H9 (cell line): ENCODE measurements at places on chromosomes 7 and 10. TPM values are rescaled to one million over a fixed set of nuclear protein-coding genes. Genes with fewer than 3 reads are reported as not detected.

DNA sequence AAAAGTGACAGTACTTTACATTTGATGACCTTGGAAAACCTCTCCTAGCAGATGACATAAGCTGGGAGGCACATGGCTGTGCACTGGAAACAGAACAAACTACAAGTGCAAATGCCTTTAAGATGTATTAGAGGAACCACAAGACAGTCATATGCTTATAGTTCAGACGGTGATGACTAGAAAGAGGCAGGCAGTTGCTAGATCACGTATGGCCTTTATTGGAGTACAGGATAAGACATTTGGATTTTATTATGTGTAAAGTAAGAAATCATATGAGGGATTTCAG, 290.0 kb downstream of the SORCS1 start:
- DNase-seq: no peak

DNA sequence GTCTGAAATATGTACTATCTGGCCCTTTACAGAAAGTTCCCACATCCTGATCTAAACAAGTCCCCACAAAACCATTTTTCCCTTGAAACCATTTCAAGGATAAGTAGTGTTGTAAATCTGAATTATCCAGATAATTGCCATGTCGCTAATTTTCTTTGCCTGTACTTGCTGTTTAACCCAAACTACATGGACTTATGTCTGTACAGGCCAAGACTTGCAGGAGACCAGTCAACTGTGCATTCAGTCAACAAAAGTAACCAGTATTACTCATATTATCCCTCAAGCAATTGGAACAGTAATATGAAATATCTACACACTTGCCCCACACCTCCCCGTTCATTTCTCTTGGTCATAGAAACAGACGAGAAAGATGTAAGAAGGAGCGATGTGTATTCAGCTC, 347.8 kb upstream of the NFE2L3 start:
- DNase-seq: no peak

TMEM213 gene
- total RNA-seq: 0.22 TPM in 1 of 2 replicates, not detected in the other

NOLC1 gene
- 168 and 171 TPM in 2 replicates for total RNA-seq

- DNase-seq: no peak
Measured at GRCh38 chr10:72257051-72257892, 16.5 kb upstream of the DDIT4 start.

DNA sequence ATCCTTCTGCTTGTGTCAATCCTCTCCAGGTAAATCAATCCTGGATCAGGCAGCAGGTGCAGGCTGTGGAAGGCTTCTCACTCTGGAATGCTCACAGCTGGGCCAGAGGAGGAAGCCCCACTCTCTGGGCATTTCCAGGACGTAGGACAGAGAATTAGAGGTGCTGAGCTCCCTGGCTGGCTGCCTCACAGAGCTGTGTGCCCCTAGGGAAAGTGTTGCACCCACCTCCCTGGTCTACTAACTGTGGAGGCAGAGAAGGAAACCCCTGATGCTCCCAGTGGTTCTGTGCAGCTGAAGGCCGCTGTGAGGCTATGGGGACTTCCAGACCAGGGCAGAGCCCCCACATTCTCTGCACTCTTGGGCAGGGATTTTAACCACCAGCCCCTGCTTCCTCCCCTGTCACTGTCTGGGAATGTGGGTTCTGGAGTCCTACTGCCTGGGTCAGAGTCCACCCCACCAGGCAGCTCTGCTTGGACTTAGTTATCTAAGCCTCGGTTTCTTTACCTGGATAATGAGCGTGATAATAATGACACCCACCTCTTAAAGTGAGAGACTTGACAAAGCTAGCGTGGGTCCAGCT, 73.5 kb upstream of the EEPD1 start:
- DNase-seq: no peak

CALML5 gene
- not detected in 2 replicates for total RNA-seq

- no peak for DNase-seq
Measured at GRCh38 chr7:14271441-14271840, 282.0 kb upstream of the ETV1 start.

GRCh38 chr10:44466236-44466635, 81.3 kb upstream of the CXCL12 start:
- DNase-seq: no peak

GRCh38 chr10:120632942-120633341, 175.9 kb downstream of the PLPP4 start:
- DNase-seq: no peak

DOCK4 gene
- 4.8 and 4.9 TPM in 2 replicates for total RNA-seq

- no peak for DNase-seq
Measured at GRCh38 chr7:78585980-78586379, 787.4 kb downstream of the PHTF2 start.

DNA sequence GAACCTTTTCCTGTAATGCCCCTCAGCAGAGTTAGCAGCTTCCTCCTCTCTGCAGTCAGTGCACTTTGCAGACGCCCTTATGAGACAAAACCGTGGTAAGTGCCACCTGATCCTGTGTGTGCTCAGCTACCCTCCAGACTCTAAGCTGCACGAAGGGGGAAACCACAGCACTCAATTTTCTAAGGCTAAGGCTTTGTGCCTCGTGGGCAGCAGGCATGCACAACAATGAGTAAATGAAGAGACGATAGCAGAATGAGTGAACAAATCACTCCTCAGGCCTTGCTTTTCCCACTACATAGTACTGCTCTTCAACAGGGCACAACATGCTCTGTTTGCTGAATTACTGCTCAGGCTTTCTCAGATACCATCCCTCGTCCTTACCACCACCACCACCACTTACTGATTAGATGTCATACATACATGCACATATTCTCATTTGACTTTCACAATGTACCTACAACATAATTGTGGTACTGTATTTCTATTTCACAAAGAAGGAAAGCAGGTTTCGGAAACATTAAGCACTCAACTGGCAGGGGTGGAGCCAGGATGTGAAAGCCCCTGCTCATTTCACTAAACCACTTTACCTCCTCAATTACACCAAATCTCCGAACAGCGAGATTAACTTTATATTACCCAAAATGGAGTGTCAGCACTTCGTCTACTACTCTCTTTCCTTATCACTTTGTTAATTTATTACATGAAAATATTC, 85.4 kb downstream of the ICA1 start:
- no peak for DNase-seq

AFAP1L2 gene
- 0.77 and 1.0 TPM in 2 replicates for total RNA-seq

- DNase-seq: no peak
Measured at GRCh38 chr7:95545007-95545615, 51.2 kb downstream of the PDK4 start.

- no peak for DNase-seq
Measured at GRCh38 chr10:23040002-23040401, 55.4 kb upstream of the MSRB2 start.

- no peak for DNase-seq
Measured at GRCh38 chr7:2923886-2924574, 79.9 kb upstream of the GNA12 start.

DNA sequence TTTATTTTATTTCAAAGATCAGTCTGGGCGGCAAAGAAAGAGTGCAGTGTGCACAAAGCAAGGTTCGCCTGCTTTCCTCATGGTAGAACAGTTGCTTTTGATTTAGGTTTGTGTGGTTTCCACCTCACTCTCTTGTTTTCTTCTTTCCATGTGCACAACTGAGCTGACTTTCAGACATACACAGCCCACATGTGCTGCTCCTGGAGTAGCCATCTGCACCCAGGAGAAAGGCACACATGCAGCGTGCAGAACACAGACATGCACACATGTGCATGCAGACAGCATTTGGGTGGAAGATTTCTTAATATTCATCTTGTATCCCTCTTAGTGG, 302.1 kb downstream of the FZD1 start:
- DNase-seq: no peak

DNA sequence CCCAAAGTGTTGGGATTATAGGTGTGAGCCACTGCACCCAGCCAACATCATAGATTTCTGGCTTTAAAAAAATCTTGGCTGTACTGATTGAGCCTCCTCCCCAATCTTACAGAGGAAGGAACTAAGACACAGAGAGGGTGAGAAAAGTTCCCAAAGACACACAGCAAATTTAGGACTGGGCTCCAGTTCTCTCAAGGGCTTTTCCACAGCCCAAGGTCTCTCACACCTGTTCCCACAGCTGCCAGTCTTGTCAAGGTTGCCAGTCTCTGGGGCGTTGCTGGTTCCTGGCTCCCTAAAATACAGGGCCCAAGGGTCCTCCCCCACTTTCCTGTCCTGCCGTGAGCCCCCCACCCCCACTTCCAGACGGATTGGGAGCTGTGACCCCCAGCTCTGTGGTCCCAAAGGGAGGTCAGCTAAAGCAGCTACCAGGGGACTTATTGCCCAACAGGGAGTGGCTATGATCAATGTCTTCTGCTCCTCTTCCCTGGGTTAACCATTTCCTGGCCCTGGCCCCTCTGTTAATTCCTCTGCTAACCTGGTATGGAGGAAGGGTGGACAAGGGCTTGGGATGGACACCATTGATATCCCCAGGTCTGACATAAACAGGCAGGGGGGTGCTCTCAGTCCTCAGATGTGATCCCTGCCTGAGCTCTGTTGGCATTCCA, 3.1 kb upstream of the ZAN start:
- DNase-seq: no peak

GRCh38 chr7:101114492-101114891, 12.4 kb upstream of the SERPINE1 start:
- no peak for DNase-seq

- DNase-seq: no peak
Measured at GRCh38 chr10:7547206-7547605, 119.6 kb downstream of the ITIH5 start.

SPDYE1 gene
- not detected in 2 replicates for total RNA-seq

SLC16A12 gene
- total RNA-seq: 0.77 and 0.88 TPM in 2 replicates

DNA sequence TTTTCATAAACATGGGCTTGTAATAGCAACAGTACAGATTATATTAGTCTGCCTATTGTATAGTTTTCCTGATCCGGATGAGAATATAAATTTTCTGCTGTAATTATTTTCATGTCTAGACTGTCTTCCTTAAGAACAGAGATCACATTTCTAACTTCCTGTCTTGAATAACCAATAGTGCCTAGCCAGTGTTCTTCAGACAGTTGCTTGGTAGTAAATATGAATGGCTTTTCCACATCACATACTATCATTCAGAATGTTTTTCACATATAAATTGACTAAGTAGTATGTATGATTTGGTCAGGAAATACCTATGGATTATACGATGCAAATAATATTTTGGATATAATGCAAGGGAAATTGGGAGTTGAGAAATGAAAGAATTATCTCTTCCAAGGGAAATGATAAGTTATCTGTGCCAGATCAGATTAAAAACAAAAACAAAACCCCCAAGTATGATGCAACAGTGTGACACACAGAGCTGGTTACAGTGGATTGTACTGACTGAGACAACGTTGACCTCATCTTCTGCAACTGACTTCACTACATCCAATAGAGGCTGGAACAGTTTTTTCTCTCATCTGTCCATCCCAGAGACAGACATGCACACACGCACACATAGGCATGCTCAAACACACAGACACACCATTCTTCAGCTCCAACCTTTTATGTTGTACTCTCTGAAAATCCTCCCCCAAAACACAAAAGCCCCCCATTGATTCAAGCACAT, 16.4 kb downstream of the ITGA8 start:
- DNase-seq: no peak

SHTN1 gene
- total RNA-seq: 21.3 and 22.1 TPM in 2 replicates
